ENCODE measurements at places on chromosomes 1 and 21. TPM values are rescaled to one million over a fixed set of nuclear protein-coding genes. Genes with fewer than 3 reads are reported as not detected.
A peak's percentile ranks its signal among the peaks of the same experiment; 100 is the strongest.

GRCh38 chr1:119885903-119886783 is 10.2 kb downstream of the ADAM30 start:
- DNase-seq, result peak; percentile 16

- no peak for DNase-seq
These were observed 100.4 kb downstream of the MRPL37 start for GRCh38 chr1:54300401-54300800.

GRCh38 chr1:55559161-55559611 is 344.0 kb upstream of the USP24 start:
- no peak for DNase-seq

Gene SMCP
- polyA plus RNA-seq, result not detected

GRCh38 chr1:58765006-58765405 is 18.8 kb downstream of the JUN start:
- no peak for DNase-seq

- DNase-seq, result no peak
These were observed 11.0 kb upstream of the HEYL start for GRCh38 chr1:39650431-39650830.

GRCh38 chr1:9058465-9058864 is 11.0 kb downstream of the SLC2A5 start:
- DNase-seq, result no peak

- DNase-seq, result no peak
These were observed 140.3 kb upstream of the CSF3R start for GRCh38 chr1:36622741-36623648.

GRCh38 chr1:93255222-93256079 is 74.9 kb downstream of the CCDC18 start:
- no peak for DNase-seq

DNA sequence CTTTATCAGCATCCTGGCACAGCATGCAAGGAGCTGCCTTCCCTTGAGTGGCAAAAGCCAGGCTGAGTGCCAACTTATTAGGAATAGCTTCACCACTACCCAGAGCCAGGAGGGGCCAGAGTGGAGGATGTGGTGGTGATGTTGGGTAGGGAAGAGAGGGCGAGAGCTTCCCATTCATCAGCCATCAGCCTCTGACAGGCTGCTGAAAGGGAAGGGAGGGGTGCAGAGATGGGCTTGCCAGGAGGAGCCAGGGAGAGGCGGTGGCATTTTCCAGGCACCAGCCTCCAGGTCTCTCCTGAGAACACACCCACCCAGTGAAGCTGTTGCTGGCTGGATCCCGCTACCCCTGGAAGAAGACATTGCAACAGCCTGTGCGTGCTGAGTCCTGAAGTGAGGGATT is 168.5 kb downstream of the ACTL8 start:
- no peak for DNase-seq

DNA sequence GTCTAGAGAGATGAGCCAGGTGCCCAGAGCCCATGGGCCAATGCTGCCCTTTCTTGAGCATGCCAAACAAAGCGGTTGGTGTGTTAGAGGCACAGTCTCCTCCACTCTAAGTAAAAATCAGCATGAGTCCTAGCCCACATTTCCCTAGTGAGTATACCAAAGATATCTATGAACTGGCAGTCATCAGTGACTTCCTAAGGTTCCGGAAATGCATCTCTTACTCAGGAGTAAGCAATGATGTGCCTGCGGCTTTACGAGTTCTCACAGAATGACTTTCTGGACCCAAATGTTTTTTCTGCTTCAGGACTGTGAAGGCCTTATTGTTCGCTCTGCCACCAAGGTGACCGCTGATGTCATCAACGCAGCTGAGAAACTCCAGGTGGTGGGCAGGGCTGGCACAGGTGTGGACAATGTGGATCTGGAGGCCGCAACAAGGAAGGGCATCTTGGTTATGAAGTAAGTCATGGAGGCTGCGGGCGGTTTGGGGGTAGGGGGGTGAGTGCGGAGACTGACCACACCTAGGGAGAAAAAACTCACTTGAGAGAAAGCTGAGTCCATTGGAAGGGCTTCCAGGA is 9.2 kb downstream of the PHGDH start:
- DNase-seq, result no peak
